ENCODE measurements at places on chromosomes 2 and 18.

- no peaks in the 10 kb centered on the region for H3K27me3 ChIP-seq
- H3K27ac ChIP-seq: no peak overlapping the region
- no peaks in the 10 kb centered on the region for H3K4me1 ChIP-seq
- H3K4me3 ChIP-seq: no peak overlapping the region
- no peak for DNase-seq
Measured at GRCh38 chr2:189379287-189379630, 62.0 kb upstream of the WDR75 start.

- H3K4me1 ChIP-seq: no peaks in the 10 kb centered on the region
- no peaks in the 10 kb centered on the region for H3K27me3 ChIP-seq
- H3K27ac ChIP-seq: no peak overlapping the region
- no peak for DNase-seq
- H3K36me3 ChIP-seq: no peaks in the 10 kb centered on the region
- no peak overlapping the region for H3K4me3 ChIP-seq
Measured at GRCh38 chr2:49237867-49238603, 83.7 kb upstream of the FSHR start.

GRCh38 chr18:30596635-30597034 is 445.9 kb downstream of the DSC3 start:
- no peak for DNase-seq
- no peaks in the 10 kb centered on the region for H3K27me3 ChIP-seq
- no peak overlapping the region for H3K4me3 ChIP-seq
- H3K36me3 ChIP-seq: no peaks in the 10 kb centered on the region

DNA sequence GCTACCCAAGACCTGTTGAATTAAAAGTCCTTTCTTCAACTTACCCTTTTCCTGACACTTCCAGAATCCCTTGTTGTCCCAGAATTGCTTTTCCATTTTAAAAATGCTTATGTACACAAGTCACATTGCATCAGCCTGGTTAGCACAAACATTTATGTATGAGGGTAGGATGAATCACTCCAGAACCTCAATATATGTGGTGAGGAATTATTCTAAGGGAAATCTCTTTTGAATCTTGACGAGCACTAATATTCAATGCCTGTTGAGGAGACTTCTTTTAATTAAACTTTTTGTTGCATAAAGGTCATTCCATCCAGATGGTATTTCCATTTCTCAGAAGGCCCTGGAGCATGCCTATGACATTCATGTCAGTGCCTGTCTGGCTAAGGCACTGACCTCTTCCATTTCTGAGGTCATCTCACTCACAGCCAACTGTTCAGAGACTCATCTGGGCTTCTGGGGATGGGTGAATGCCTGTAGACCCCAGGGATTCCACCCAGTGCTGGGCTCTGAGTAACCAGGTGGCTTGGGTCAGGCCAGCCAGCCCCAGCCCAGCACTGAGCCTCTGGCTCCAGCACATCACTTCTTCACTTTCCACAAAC is 28.2 kb downstream of the ACMSD start:
- H3K36me3 ChIP-seq: no peaks in the 10 kb centered on the region
- H3K4me1 ChIP-seq: no peaks in the 10 kb centered on the region
- no peak overlapping the region for H3K4me3 ChIP-seq
- no peaks in the 10 kb centered on the region for H3K27me3 ChIP-seq

- H3K4me1 ChIP-seq: no peaks in the 10 kb centered on the region
- DNase-seq: no peak
- peaks cover 3% of the 10 kb centered on the region for H3K36me3 ChIP-seq
- H3K27me3 ChIP-seq: no peaks in the 10 kb centered on the region
- no peak overlapping the region for H3K27ac ChIP-seq
- no peak overlapping the region for H3K4me3 ChIP-seq
Measured at GRCh38 chr2:2102866-2103653, 228.0 kb downstream of the MYT1L start.

DNA sequence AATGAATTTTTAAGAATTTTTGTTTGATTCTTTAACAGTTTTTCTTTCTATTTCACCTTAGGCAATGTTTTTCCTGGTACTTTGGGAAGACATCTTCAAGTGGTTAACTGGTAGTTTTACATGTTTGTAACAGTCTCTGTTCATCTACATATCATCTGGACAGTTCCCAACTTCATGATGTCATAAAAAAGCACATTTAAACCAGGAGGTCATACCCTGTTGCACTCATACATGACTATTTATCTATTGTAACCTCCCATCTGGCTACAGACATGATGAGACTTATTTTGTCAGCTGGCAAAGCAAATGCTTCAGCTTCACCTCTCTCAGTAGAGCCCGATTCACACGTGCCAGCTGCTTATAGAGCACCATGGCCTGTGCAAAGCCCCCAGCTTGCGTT is 99.8 kb upstream of the YPEL5 start:
- no peak overlapping the region for H3K27ac ChIP-seq
- no peaks in the 10 kb centered on the region for H3K36me3 ChIP-seq
- DNase-seq: no peak
- H3K4me3 ChIP-seq: no peak overlapping the region
- peaks cover 75% of the 10 kb centered on the region for H3K27me3 ChIP-seq

- no peaks in the 10 kb centered on the region for H3K36me3 ChIP-seq
- H3K27me3 ChIP-seq: peaks cover 35% of the 10 kb centered on the region
- H3K4me3 ChIP-seq: no peak overlapping the region
Measured at GRCh38 chr2:152031747-152032306, 67.0 kb downstream of the CACNB4 start.

DNA sequence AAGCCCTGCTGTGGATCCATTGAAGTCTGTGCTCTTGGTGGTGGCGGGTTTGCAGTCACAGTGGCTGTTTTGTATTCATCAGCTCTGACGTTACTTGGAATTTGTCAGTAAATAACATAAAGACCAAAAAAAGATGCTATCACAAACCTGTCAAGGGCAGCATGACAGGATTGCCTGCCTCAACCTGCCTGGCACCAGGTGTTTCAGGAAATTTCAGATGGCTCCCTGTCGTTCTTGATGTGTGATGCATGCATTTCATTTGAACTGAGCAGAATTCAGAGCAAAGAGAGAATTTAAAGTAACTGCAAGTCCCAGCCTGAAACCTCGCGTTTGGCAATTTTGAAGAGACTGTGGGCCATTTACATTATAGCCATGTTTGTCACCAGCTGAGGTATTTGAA is 50.3 kb upstream of the EPC2 start:
- H3K27ac ChIP-seq: no peak overlapping the region
- no peak for DNase-seq
- H3K36me3 ChIP-seq: no peaks in the 10 kb centered on the region
- no peaks in the 10 kb centered on the region for H3K27me3 ChIP-seq
- H3K4me1 ChIP-seq: no peaks in the 10 kb centered on the region

- no peak overlapping the region for H3K4me3 ChIP-seq
- no peaks in the 10 kb centered on the region for H3K27me3 ChIP-seq
- H3K27ac ChIP-seq: no peak overlapping the region
- H3K36me3 ChIP-seq: peaks cover 4% of the 10 kb centered on the region
Measured at GRCh38 chr2:10144771-10145518, 22.4 kb downstream of the RRM2 start.

GRCh38 chr2:119488245-119489214 is 35.8 kb downstream of the SCTR start:
- no peak overlapping the region for H3K4me3 ChIP-seq
- no peak overlapping the region for H3K27ac ChIP-seq
- peaks cover 26% of the 10 kb centered on the region for H3K27me3 ChIP-seq
- no peaks in the 10 kb centered on the region for H3K4me1 ChIP-seq
